Gastrocnemius medialis (tissue), 4 donors: ENCODE measurements at places on chromosomes 13 and 19. TPM values are rescaled to one million over a fixed set of nuclear protein-coding genes. Genes with fewer than 3 reads are reported as not detected.

GRCh38 chr13:102682211-102682610, 12.6 kb downstream of the METTL21C start:
- no peaks in the 10 kb centered on the region for H3K27me3 ChIP-seq
- no peak for DNase-seq
- peaks cover 18% of the 10 kb centered on the region for H3K4me1 ChIP-seq
- H3K36me3 ChIP-seq = peaks cover 12% of the 10 kb centered on the region

Gene CYP2S1
- not detected for total RNA-seq

DNA sequence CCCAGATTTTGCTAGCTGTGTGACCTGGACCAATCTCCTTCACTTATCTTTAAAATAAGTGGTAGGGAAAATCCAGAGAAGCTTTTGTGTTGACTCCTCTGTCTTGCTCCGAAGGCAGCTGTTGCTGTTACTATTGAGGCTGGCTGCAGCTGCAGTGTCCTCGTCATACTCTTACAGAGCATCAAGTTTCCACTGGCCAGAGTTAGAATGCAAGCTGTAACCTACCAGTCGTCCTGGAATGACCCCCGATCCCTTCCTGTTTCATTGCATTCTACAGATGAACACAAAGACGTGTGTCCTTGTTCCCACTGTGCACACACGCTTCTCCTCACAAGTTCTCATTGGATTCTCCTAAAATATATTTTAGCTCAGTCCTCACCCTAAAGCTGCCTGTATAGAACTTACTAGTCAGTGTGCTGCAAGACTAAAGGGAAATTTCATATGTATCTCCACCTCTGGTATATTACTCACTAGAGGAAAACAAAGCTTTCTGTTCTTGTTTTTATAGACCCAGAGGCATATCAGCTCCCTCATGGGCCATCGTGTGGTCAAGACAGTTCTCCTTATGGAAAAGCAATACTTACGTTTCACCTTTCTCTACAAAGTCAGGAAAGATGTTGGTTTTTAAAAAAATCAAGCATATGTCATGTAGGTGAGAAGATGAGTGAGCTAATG, 589.8 kb downstream of the LMO7 start:
- H3K27ac ChIP-seq = peak overlapping the region; percentile 64
- DNase-seq = peak; percentile 61
- no peaks in the 10 kb centered on the region for H3K27me3 ChIP-seq

DNA sequence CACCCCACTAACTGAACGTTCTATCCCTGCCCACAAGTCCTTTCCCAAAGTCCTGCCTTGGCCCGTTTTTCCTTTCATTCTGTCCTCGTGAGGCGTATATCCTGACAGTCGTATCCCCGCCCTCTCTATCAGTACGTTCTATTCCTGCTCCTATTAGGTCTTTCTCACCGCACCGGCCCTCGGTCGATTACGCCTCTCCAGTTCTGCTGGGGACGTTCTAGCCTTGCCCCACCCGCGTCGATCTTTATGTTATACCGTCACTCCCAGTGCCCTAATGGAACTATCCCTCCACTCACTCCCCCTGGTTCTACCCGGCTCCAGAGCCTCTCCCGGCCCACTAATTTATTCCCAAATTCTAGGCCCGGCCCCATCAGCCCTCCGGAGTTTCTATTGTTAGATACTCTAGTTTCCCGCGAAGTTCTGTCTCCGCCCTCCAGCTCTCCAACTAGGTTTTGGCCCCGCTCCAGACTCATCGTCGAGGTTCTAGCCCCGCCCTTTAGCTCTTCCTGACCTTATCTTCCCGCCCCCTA, 2.0 kb downstream of the PLAUR start:
- H3K4me3 ChIP-seq = peak overlapping the region; percentile 68
- H3K27me3 ChIP-seq = peaks cover 35% of the 10 kb centered on the region
- H3K27ac ChIP-seq = peak overlapping the region; percentile 54
- no peaks in the 10 kb centered on the region for H3K36me3 ChIP-seq
- H3K4me1 ChIP-seq = peaks cover 2% of the 10 kb centered on the region
